Suppressor macrophage treated with lipopolysaccharide for 1 hour (primary cell): ENCODE measurements at places on chromosomes 2 and 18.

- no peak for DNase-seq
These were observed 84.5 kb upstream of the REG3G start for GRCh38 chr2:78940998-78941397.

DNA sequence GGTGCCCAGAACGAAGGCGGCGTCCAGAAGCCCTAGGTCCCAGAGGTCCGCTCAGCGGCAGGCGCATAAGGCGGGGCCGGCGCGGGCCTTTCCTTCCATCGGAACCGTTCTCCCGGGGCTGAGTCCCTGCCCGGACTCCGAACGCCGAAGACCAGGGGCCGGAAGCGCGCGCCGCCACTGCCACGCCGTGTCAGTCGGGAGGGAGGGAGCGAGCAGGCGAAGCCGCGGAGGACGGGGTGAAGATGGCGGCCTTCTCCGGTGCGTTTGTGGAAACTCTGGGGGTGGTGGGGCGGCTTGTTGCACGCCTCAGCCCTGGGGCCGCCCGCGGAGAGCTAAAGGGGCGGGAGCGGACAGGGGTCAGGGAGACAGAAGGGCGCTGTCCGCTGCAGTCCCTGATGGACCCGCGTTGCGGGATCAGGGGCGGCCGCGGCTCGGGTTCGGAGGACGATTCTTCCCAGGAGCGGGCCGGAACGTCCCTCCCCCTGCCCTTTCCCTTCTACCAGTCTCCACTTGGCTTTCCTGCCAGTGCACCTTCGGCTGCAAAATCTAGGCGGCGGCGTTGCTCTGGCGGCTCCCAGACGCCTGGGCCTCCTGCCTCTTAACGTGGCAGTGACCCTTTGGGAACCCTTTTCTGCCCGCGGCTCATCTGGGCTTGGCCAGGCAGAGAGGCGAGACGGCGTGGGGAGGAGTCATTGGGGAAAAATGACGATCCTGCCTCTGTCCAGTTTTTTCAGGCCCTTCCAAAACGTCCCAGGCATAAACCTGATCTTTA lies at the start of gene DDX1:
Gene DDX1, plus strand, starts transcription at position 177 of the 772 bp plus-strand sequence. Its CDS starts 66 bp downstream, at position 243.
- DNase-seq, result peak; percentile 94

GRCh38 chr2:12719400-12720277 lies 2.9 kb downstream of the TRIB2 start:
- peak; percentile 40 for DNase-seq

GRCh38 chr2:28538134-28538533 lies 42.3 kb downstream of the PLB1 start:
- no peak for DNase-seq

DNA sequence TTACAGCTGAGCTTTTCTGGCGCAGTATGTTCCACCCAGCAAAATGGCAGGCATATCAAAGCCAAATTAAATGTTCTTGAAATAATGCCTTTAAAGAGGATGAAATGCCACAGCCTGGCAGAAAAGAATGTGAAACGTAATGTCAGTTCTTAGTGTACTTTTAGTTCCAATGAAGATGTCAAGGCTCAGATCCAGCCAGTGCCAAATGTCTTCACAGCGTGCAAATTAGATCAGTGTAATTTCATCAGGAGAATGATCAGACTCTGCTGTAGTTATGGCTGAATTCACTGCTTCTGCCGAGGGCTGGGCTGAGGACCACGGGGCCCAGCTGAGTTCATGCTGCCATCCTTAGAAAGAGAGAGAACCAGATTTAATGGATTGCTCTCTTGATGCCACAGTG lies 78.7 kb upstream of the ITGA4 start:
- no peak for DNase-seq

DNA sequence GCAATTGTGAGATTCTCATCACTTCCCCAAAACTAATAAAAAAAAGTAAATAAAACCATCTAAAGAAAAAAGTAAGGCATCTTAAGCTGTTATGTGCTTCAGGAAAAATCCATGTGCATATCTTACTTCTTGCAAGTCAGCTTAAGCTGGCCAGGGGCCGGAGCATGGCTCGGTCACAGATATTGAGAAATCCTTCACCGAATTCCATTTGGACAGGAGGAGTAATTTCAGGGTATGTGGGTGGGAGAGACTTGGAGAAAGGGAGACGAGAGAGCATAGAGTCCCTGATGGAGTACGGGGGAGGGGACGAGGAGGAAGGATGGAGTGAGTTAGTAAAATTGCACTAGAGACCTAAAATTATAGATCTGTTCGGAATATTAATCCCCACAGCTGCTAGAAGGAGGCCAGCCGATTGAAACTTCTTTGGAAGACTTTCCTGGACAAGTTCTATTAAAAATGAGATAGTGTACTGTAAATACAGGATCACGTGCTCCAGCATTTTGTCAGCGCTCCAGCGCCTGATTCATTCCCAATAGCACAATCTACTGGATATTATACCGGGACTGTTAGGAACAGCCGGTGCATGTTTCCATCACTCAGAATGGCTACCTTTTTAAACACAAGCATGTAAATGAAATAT lies 438.5 kb downstream of the ZNF516 start:
- DNase-seq, result no peak

DNA sequence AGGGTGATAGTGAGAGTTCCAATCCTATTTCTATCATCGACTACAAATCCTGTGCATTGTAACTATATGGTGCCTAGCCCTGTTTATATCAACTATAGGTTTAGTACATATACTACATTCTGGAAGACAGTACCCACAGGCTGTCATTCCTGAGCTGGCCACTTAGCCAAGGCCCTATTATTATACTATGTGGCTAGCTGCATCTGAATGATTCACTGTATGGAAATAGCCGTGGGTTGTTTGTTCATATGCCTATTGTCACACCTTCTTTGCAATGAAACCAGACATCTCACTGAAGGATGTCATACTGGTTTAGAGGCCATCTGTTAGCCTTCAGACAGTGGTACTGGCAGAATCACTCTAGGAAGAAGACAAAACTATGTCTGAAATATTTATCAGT lies 62.3 kb upstream of the FSIP2 start:
- DNase-seq, result no peak

- no peak for DNase-seq
These were observed 133.3 kb downstream of the PTRHD1 start for GRCh38 chr2:24659862-24660261.

DNA sequence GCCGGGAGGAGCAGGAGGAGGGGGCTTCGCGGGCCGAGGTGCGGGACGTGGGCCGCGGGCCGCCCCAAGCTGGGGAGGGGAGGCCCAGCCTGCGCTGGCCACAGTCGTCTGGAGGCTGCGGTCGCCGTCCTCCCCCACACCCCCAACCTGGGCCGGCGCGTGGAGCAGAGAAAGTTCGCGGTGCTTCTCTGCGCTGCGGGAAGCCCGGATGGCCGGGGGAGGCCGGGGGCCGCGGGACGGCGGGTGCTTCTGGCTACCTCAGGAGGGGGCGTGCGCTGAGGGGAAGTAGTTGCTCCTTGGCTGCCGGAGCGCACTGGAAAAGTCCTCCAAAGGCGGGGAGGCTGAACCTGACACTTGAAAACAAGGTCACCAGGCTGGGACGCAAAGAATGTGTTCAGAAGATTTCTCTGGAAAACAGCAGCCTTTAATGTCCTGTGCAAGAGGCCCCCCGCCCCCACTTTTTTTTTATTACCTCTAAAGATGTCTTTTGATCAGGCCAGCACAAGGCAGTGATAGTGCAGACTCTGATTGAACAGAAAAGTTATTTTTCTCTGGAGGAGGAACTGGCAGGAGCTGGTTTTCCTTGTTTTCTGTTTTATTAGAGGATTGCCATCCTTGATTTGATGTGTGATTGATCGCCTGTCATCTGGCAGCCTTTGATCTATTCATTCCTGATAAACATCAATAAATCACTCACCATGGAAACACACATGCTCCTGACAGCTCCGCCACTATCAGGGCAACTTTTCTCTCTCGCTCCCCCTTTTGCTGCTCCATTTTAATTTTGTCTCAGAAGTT lies 1.6 kb downstream of the TSHZ1 start:
- peak; percentile 72 for DNase-seq

DNA sequence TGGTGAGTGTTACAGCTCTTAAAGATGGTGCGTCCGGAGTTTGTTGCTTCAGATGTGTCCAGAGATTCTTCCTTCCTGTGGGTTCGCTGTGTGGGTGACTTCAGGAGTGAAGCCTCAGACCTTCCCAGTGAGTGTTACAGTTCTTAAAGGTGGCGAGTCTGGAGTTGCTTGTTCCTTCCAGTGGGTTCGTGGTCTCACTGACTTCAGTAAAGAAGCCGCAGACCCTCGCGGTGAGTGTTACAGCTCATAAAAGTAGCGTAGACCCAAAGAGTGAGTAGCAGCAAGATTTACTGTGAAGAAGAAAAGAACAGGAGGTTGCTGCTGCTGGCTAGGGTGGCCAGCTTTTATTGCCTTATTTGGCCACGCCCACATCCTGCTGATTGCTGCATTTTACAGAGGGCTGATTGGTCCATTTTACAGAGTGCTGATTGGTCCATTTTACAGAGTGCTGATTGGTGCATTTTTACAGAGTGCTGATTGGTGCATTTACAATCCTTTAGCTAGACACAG lies 34.0 kb upstream of the SPTBN1 start:
- DNase-seq, result no peak

DNA sequence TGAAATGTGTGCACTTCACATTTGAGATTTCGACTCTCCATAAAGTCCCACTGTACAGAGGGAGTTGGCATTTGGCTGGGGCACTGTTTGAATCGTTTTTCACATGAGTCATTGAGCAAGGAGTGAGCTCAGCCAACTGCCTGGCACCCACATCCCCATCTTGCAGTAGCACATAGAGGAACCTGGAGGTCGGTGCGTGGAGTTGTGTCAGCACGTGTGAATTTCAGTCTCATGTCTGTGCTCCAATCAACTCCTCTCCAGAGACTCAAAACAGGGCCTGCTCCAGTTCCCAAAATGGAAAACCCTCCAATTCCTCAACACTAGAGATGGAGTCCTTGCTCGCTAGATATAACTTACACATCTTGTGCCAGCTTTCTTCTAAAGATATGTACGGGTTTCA lies 126.8 kb upstream of the CAPN13 start:
- peak; percentile 84 for DNase-seq

- no peak for DNase-seq
These were observed 111.9 kb upstream of the TEX51 start for GRCh38 chr2:126786765-126787164.

GRCh38 chr2:236603361-236604015 lies 33.9 kb downstream of the ACKR3 start:
- no peak for DNase-seq

- DNase-seq, result peak; percentile 13
These were observed 8.2 kb downstream of the MALL start for GRCh38 chr2:110107092-110108079.

DNA sequence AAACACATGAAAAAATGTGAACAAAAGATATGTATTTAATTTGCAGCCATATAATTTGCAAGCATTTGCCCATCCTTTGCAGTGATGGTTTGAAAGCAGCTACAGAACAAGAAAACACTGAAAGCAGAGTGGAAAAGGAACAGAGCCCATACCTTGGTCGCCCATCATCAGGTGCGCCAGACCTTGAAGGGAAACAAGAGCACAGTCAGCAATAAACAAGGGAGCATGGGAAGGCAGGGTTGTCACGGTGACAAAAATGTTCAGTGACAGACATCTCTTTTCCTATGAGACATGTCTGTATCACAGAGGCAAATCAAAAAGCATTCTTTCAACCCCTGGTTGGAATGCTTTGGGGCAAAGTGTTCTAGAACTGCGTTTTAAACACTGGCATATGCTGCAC lies 109.4 kb downstream of the NRXN1 start:
- DNase-seq, result no peak

DNA sequence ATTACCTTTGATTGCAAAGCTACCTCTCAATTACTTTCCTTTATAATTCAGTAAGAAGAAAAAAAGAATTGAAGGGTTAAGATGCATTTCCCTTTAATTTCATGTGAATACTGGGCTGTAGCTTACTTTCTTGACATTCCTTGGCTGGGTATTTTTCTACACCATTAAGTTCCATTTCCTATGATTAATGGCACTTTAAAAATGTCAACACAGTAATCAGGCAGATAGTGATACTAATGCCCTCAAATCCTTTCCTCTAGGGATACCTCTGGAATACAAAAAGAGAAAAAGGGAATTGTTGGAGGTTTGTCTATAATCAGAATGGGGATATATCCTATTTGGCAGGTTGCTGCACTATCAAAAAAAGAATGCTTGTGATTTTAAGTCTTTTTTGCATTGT lies 216.9 kb downstream of the SRBD1 start:
- DNase-seq, result no peak

DNA sequence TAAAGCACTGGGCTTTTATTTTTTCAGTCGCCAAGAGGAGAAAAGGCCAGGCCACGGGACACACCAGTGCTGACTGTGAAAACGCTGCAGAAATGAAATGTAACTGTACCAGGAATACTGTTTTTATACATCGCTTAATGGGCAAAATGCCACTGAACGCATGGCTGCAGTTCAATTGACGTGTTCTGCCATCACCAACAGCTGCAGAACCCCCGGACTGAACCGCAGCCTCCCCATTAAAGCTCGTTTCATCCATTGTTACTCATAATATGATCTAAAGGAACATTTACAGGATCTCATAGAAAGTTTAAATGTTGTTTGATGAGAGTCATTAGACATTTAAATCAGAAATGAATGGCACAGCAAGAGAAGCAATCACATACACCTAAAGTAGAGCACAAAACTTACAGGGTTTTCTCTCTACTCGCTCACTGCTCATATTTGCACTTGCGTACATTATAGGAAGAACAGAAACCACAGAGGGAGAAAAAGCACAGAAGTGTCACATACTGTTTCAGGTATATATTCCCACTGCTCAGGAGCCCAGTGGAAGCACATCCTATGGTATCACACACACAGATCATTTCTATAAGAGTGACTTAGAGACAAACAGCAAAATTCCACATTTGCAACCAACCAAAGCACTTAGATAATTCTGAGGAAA lies 35.3 kb downstream of the TCF4 start:
- no peak for DNase-seq

DNA sequence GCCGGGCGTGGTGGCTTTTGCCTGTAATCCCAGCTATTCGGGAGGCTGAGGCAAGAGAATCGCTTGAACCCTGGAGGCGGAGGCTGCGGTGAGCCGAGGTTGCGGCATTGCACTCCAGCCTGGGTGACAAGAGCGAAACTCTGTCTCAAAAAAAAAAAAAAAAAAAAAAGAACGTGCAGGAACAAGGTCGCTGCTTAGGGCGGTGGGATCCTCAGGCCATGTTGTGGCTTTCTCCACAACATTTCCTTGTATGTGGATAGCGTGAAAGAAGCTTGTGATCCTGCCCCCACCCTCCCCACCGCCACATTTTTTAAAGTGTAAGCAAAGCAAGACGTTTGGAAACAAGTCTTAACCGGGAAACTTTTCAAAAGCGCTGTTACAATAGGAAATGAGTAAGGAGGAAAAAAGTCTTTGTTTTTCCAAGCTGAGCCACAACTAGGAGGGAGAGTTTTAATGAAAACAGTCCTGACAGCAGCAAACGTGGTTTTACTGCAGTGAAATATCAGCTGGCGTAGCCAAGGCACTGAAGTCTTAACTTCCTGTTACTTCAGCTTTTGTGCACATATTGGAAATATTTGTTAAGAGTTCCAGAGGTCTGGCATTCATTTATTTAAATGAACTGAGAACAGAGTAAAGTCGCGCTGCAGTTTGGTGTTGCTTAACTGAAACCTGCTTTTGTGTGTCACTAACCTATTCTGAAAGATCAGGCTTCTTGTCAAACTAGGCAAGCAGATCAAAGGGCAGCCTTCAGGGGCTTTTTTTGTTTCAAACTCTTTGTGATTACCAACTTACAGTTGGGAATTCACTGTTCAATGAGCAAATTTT lies 3.8 kb downstream of the TGIF1 start:
- peak; percentile 52 for DNase-seq
